ENCODE measurements at places on chromosomes 16 and 17. TPM values are rescaled to one million over a fixed set of nuclear protein-coding genes. Genes with fewer than 3 reads are reported as not detected.

DNA sequence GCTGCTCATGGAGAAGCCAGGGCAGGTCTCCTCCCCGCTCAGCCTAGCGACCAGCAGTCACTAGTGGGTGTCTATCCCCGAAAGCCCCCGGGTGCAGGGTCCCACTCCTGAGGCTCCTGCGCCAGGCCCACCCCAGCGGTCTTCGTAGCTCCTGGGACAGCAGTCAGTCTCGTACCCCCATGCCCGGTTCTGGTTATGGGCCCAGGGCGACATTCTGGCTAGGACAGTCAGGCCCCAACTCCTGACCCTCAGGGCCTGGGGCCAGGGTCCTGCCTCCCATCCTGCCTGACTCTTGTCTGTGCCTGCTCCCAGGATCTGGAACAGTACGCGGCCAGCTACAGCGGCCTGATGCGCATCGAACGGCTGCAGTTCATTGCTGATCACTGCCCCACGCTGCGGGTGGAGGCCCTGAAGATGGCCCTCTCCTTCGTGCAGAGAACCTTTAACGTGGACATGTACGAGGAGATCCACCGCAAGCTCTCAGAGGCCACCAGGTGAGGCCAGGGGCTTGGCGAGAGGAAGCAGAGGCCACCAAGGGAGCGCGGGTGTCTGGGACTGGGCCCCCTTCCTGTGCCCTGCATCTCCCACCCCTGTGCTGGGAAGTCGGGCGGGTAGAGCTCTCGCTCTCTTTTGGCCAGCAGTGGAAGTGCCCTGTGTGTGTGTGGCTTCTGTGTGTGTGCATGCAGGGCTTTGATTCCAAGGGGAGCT, 2.0 kb downstream of the GPS1 start:
- no peak for DNase-seq

- DNase-seq, result no peak
Observed at GRCh38 chr17:38796451-38797157, 2.8 kb downstream of the PIP4K2B start.

GRCh38 chr17:29041571-29041970, 1.4 kb upstream of the PIPOX start:
- no peak for DNase-seq

Gene LUC7L
- total RNA-seq, result 230 TPM

DNA sequence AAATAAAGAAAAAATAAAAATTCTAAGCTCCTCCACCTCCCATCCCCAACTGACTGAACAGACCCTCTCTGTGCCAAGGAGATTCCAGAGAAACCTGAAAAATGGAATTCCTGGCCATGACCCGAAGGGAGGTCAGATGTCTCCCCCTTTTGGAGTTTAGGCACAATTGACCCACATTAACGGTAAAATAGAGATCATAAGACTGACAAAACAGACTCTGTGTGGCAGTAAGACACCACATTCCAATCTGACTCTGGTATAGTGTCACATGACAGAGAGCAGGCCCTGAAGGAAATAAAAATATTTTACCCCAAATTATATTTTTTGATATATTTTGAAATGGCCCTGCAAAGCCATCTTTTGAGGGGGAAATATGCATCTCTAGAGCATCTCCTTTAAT, 115.1 kb upstream of the ZKSCAN2 start:
- DNase-seq, result no peak

DNA sequence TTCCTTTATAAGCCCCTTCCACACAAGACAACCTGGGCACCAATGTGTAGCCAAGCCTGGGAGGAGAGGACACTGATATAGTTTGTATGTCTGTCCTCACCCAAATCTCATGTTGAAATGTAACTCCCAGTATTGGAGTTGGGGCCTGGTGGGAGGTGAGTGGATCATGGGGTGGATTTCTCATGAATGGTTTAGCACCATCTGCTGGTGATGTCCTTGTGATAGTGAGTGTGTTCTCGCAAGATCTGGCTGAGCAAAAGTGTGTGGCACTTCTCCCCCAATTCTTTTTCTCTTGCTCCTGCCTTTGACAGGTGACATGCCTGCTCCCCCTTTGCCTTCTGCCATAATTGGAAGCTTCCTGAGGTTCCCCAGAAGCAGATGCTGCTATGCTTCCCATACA, 135.8 kb downstream of the USP31 start:
- DNase-seq, result no peak

Gene EME1
- total RNA-seq, result 10.1 TPM

- DNase-seq, result no peak
Observed at GRCh38 chr17:35844547-35844946, 24.1 kb downstream of the HEATR9 start.

GRCh38 chr17:3798273-3799180, 2.5 kb downstream of the ITGAE start:
- no peak for DNase-seq

DNA sequence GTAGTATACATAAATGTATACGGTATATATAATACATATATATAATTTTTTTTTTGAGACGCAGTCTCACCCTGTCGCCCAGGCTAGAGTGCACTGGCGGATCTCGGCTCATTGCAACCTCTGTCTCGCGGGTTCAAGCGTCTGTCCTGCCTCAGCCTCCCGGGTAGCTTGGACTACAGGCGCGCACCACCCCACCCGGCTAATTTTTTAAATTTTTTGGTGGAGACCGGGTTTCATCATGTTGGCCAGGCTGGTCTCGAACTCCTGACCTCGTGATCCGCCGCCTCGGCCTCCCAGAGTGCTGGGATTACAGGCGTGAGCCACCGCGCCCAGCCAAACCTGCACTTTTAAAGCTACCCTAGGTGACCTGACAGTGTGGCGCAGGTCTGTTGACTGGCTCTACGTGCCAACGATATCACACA, 745 bp downstream of the PAM16 start:
- no peak for DNase-seq

Gene STX1B
- 1.0 TPM for total RNA-seq

GRCh38 chr16:76879420-76879819, 311.6 kb upstream of the MON1B start:
- DNase-seq, result no peak

Gene TAT
- total RNA-seq, result not detected

Gene CRHR1
- not detected for total RNA-seq

DNA sequence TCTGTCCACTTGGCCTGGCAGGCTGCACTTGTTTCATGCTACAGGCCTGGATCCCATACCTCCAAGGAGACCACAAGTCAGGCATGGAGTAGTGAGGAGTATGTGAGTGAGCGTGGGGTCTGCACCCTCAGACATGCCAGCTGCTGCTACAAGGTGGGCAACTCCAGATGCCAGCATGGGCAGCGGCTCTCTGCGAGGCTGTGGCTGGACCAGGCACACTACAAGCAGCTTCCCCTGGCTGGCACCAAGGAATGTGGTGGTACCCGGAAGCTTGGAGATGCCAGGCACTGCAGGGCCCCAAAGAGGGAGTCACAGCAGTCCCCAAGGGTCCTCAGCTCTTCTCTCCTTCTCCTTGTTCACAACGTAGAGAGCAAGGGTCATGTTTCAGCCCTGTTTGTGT, 16.1 kb upstream of the DNAH9 start:
- DNase-seq, result no peak

DNA sequence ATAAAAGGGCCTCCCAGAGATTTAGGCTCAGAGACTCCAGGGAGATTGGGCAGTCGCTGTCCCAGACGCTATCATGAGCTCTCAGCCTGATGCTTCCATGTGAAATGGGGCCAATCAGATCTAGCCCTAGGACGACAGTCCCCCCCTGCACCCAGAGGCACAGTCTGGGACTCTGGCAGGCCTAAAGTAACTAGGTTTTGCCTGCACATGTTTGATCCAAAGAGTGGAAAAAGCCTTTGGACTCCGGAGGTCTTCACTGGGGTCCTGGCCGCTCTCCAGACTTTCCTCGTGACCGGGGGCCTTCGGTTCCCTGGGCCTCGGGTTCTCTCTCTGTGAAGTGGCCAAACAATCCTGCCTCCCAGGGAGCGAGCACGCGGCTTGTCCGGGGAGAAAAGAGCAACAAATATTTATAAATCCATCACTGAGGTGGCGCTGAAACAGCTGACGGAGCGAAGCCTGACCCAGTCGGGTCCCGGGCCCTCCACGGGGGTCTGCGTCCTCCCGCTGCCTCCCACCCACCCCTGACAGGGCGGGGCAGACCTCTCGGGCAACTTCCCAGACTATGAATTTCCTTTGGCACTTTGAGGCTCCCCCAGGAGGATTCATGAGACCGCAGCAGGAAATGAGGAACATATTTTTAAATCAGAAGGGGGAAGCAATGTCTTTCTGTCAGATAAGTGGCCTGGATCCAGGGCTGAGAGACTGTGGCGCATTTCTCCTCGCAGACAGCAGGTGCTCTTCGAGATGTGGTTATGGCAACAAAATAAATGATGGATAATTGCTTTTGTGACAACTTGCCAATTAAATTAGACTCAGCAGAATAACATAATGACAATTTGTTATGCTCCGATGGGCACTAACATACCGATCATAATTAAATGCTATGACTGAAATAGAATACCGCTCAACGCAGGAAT, 38.9 kb downstream of the MRPS23 start:
- DNase-seq, result no peak

DNA sequence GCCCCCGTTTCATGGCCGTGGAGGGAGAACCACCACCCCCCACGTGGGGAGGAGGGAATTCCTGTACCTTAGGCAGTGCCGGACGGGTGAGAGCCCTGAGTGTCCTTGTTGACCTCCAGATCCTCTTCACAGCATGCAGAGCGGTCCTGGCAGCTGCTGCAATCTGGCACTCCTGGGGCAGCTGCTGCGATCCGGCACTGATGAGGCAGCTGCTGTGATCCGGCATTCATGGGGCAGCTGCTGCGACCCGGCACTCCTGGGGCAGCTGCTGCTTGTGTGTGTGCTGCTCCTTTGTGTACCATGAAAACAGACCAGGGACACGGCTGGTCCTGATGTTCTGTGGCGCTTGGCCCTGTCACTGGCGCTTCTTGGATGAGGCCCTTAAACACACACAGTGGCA, 12.8 kb downstream of the ZNF778 start:
- no peak for DNase-seq

GRCh38 chr17:4442582-4442981, 8.8 kb downstream of the SPNS3 start:
- no peak for DNase-seq

GRCh38 chr16:81127051-81127450, 30.9 kb upstream of the GCSH start:
- no peak for DNase-seq

- DNase-seq, result no peak
Observed at GRCh38 chr17:1153795-1154546, 25.8 kb downstream of the ABR start.

Gene EIF4A3
- total RNA-seq, result 86.8 TPM

DNA sequence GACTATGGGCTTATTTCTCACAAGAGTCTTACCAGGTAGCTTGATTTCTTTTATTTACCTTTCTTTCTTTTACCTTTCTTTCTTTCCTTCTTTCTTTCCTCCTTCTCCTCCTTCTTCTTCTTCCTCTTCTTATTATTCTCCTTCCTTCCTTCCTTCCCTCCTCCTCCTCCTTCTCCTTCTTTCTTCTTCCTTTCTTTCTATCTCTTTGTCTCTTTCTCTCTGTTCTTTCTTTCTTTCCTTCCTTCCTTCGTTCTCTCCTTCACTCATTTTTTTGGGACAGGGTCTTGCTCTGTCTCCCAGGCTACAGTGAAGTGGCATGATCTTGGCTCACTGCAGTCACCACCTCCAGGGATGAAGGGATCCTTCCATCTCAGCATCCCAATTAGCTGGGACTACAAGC, 363.6 kb upstream of the MAF start:
- no peak for DNase-seq

DNA sequence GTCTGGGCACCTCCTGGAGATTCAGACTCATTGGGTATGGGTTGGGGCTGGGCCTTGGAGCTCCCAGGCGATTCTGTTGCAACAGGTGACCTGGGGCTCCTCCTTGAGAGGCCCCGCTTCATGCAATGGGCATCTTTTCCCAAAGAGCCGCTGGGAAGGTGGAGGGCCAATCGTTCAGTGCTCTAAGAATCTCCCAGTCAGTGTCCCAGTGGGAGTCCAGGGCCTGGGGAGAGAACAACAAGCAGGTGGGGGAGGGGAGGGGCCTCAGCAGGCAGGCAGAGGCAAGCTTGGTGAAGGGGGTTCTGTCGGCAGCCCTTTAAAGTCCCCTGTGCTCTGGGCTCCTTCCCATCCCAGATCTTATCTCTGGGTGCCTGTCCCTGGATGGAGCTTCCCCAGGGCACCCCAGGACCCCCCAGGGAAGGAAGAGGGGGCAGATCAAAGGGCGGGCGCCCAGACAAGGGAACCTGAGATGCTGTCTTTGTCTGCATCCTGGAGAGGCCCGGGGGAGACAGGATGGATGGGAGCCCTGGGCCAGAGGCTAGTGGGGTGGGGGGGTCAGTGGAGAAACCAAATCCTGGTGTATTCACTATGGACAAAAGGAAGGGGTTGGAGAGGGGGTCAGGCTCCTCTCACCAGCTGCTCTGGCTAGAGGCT, 30.5 kb upstream of the NXPH3 start:
- DNase-seq, result no peak

DNA sequence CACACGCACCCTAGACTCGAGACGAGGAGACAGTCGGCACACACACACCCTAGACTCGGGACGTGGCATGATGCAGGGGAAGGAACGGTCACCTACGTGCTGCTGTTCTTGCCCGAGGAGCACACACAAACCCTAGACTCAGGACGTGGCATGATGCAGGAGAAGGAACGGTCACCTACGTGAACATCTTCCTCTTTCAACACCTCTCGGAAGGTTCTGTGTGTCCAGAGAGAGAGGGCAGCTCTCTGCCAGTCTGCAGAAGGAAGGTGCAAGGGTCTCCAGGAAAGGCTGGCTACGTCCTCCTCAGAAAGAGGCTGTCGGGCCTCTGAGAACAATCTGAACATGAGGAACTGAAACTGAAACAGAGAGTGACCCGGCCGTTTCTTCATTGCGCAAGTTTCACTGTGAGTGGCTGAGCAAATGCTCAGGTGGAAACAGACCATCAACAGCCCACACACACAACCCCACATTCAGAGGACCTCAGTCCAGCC, 43.4 kb downstream of the ZNF276 start:
- no peak for DNase-seq

Gene LPCAT2
- total RNA-seq, result 5.1 TPM

Gene MMP2
- total RNA-seq, result 8.4 TPM

- no peak for DNase-seq
Observed at GRCh38 chr16:85894266-85894665, 4.7 kb upstream of the IRF8 start.

Gene CCL3
- not detected for total RNA-seq

Gene CCL13
- total RNA-seq, result not detected

DNA sequence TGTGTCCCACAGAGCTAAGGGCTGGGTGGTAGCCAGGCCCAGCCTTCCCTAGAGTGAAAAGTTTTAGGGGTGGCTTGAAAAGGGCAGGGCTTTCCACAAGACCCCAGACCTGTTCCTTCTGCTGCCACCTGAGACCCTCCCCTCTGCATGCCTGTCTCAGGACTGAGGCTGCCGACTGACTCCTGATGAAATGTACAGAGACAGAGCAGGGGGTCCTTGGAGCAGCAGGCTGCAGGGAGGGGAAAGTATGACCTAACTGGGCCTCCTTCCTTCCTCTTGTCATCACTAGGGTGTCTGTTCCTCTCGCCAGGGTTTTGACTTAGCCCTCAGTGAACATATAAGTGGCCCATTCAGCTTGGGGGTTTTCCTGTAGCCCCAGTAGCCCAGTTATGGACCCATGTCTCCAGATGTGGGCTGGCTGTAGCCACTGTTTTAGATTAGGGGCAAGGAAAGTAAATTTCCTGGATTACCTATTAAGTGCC, 14.9 kb upstream of the NFATC3 start:
- DNase-seq, result no peak

GRCh38 chr17:39167476-39167875, 1.5 kb upstream of the ARL5C start:
- no peak for DNase-seq

Data from progenitor cell of endocrine pancreas (in vitro differentiated cells).